Stimulated activated CD4-positive, alpha-beta T cell treated with anti-CD3 and anti-CD28 coated beads, Interleukin-15, amount 100 ng/mL, for 48 hours (primary cell): ENCODE measurements at places on chromosomes 2 and 18.

- no peak for DNase-seq
Observed at GRCh38 chr2:141923657-141924056, 207.2 kb downstream of the LRP1B start.

- no peak for DNase-seq
Observed at GRCh38 chr2:28725021-28725711, 26.5 kb upstream of the PPP1CB start.

- no peak for DNase-seq
Observed at GRCh38 chr2:232562515-232563151, 12.1 kb downstream of the EIF4E2 start.

- DNase-seq, result no peak
Observed at GRCh38 chr18:61991836-61992235, 99.0 kb upstream of the RNF152 start.

DNA sequence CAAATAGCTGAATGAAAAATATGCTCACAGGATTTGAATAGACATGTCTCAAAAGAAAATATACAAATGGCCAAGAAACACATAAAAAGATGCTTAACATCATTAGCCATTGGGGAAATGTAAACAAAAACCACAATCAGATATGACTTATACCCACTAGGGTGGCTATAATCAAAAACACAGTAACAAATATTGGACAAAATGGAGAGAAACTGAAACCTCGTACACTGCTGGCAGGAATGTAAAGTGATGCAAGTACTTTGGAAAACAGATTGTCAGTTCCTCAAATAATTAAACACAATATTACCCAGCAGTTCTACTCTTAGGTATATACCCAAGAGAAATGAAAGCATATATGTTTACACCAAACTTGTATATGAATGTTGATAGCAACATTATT is 213.0 kb downstream of the PHLPP1 start:
- DNase-seq, result no peak

GRCh38 chr2:227661025-227661649 is 5.5 kb upstream of the SCYGR5 start:
- no peak for DNase-seq

DNA sequence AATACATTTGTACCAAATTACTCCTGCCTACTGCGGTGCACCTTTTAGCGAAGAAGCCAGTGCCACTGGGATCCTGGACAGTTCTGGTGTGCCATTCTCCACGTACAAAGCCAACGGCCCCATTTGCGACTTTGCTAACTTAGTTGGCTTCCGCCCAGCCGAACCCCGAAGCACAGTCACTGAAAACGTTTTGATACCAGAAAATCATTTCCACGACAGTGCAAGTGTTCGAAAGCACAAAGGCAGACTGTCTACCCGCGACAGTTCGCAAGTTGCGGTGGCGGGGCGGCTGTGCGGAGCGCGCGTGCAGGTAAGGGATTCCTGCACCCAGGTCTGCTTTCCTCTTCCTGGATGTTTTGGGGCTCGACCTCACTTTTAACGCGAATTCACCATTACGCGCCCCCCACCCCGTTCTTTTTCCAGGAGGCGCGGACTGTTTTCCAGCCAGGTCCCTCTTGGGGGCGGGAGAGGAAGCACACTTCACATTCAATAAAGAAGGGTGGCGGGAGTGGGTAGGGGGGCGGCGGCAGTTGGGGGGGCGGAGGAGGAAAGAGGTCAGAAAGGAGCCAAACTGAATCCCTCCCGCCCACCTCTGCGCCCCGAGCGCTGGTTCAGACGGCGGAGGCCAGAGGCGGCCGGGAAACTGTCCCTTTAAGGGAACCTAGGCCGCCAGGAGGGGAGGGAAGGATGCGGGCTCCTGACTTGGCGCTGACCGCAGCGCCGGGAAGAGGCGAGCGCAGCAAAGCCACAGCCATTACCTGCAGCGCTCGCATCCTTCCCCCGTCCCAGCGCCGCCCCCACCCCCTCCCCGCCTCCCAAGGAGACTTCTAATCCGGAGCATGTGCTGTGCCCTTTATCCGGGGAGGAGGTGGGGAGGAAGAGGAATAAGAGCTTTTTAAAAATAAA is 107.4 kb upstream of the KCTD1 start:
- no peak for DNase-seq

DNA sequence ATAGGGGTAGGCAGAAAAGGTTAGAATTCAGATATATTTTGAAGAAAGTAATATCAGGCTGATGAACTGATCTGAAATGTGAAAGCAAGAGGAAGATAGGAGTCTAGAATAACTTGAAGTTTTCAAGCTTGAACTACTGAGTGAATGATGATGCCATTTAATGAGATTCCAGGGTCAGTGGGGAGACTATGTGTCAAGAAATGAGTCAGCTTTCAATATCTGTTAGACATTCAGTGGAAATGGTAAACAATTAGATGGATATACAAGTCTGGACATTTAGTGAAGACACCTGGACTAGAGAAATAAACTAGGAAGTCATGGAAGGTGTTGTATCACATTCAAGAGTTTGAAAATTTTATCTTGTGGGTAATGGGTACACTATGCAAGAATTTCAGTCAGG is 326.9 kb downstream of the FSIP2 start:
- DNase-seq, result no peak

GRCh38 chr18:39389800-39390379 is 1824.3 kb upstream of the CELF4 start:
- DNase-seq, result no peak

DNA sequence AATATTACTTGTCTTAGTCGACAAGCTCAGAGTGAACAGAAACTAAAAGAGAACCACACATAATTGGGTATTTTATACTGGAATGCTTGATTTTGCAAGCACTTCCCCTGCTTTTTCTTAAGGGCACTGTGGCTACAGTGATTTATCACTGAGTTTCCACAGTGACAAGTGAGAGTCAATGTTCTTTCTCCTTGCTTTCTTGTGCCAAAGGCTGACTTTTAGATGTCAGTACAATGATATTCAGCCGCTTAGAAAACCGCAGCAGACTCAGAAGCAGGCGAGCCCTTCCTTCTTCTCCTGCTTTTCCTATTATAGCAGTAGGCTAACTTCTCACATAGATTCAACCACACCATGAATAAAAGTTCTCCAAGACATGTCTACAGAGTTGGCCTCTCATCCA is 1603.6 kb upstream of the NXPH2 start:
- no peak for DNase-seq

GRCh38 chr2:3102081-3102921 is 275.3 kb downstream of the EIPR1 start:
- DNase-seq, result no peak

DNA sequence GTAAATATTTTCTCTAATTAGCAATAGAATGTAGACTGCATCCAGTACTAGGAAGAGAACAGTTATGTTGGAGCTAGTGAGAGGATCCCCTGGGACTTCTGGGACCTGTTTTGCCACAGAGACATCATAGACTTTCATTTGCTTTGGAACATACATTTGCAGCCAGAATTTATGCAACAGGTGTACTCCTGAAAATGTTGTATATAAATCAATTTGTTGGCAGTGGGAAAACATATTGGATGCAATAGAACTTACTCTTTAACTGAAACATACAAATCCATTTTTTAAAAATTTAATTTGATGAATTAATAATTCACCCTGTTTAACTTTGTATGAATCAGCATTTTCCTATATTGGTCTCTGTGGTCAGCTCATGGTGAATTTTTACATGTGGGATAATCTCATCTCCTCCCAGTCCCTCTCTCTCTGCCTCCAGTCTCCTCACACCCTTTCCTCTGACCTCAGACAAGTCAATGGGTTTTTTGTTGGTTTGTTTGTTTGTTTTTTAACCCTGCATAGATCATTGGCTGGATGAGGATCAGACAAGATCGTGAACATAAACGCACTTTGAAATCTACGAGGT is 263.0 kb downstream of the LPIN1 start:
- no peak for DNase-seq

DNA sequence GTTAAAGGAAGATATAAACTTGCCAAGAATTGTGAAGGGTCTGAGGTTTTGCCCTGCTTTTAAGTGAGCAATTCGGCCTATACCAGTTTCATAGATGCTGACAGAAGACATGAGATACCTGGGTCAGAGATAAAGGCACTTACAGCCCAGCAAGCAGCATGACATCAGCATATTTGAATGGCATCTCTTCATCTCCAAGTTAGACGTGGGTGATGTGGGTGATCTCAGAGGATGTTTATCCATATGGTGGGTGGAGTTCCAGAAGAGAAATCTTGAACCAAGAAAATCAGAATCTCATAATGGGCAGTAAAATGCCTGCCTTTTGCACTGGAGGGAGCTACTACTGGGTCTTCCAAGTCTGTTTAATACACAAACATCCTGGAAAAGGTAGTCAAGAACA is 44.7 kb downstream of the GYPC start:
- DNase-seq, result no peak

DNA sequence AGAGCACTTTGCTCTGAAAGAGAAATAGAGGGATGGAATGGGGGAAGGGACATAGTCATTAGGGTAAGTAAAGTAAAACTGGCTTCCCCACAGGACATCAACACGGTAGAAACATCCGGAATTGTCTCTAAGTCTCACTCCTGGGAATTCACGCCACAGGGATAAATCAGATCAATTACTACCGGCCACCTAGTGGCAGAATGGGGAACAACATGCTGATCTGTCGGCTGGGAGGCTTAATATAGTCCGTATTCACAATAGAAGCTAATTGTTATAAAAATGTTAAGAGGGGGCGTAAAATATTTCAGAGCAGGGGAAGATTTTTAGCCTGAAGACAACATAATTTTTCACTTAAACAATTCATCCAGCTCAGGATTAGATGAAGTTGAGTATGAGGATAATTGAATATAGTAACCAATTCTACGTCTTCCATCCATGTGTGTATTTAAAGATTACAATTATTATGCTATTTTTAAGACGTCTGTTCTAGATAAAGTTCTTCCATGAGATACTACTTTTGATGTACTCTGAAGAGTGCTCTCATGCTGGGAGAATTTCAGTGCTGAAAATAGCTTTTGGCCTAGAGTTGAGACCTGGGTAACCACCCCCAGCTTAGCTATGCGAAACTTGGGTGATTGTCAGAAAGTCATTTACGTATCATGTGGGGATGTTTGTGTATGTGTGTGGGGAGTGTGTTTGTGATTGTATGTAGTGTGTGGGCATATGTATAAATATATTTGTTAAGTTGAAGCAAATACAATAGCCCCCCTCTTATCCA is 65.7 kb downstream of the LRRTM1 start:
- DNase-seq, result no peak

DNA sequence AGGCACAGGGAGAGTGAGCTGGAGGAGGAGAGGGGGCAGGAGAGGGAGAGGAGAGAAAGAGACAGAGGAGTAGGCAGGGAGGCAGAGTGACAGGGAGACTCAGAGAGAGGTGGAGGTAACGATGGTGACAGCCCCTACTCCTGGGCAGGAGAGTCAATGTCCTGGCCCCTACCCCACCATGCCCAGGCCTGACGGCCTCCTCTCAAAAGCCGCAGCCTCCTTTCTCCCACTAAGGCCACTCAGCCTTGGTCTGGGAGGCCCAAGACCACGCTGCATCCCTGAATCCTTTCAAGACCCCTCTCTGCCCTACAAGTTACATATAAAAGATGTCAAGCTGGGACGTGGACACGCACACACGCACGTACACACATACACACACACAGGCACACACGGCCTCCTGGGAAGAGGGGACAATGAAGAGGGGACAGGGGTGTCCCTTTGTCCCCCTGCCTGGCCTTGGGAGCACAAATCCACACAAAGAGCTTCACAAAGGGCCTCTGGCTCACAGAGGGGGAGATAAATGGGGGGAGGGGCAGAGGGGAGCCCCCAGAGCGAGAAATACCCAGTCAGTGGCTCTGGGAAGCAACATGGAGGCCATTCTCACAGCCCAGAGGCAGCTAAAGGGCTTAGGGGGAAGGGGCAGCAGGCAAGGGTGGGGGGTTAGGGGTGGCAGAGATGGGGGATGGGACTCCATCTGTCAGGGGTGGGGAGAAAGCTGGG is 19.5 kb upstream of the TNS1 start:
- DNase-seq, result no peak

DNA sequence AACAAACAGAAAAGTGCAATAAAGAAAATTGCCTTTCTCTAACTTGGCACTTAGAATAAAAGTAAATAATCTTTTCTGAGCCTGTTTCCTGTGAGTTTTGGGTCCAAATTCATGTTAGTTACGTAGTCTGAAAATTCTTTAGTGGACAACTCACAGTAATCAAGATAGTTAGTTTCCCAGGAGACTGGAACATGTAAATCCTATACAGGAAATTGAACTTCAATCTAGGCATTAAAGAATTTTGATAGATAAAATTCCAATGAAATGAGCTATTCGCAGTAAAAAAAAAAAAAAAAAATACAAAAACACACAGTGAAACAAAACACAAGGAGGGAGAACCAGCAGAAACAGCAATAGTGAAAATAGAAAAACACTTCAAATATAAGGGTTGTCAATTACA is 83.8 kb upstream of the REG3G start:
- no peak for DNase-seq

GRCh38 chr2:74052732-74053710 is 68.3 kb downstream of the TET3 start:
- DNase-seq, result no peak

GRCh38 chr2:201127570-201127969 is 11.6 kb downstream of the CFLAR start:
- no peak for DNase-seq

DNA sequence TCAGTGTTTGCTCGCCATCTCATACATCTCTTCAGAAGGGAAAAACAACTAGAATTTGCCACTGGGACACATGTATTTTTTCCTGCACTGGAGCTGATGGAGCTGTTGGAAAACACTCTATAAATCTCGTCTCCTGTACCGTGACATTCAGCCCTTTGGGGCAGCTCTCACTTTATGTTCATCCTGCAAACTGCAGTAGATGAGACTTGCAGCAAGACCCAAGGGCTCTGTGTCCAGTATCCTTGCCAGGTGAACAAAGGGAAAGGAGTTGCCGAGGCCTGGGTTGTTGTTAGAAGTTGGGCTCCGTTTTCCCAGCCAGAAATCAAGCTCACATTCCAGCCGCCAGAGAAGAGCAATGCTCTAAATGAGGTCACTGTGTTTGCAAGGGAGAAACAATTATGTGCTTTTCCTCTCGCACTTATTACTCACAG is 285.1 kb downstream of the SLC4A3 start:
- no peak for DNase-seq

GRCh38 chr18:78790511-78790910 is 189.1 kb upstream of the SALL3 start:
- DNase-seq, result no peak

DNA sequence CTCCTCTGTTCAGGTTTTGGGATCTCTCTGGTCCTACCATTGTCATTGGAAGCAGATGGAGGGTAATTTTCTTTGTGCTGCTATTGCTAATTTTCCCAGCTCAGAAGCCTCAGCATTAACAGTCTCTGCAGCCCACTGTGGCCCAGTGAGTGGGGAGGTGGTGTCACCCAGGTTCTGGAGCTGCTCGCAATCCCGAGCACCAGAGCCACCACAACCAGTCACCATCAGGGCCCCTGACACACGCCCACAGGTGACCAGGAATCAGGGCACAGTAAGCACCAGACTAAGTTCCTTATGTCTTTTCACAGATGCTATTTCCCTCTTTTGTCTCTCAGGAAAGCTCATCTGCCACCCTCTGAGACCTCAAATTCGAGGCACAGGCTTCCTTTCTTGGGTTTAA is 87.9 kb downstream of the SEPTIN10 start:
- DNase-seq, result no peak

GRCh38 chr2:232516551-232516950 is 3.6 kb upstream of the PRSS56 start:
- DNase-seq, result no peak
